ENCODE measurements at places on chromosomes 2 and 18. TPM values are rescaled to one million over a fixed set of nuclear protein-coding genes. Genes with fewer than 3 reads are reported as not detected.
A peak's percentile ranks its signal among the peaks of the same experiment; 100 is the strongest.

The ABHD3 gene
- total RNA-seq, result 6.7 TPM

The MARCHF4 gene
- total RNA-seq, result 1.8 TPM

The NEURL3 gene
- total RNA-seq, result not detected

The YWHAQ gene
- total RNA-seq, result 282 TPM

The TYW5 gene
- 7.2 TPM for total RNA-seq

The FOXI3 gene
- not detected for total RNA-seq

The POTEE gene
- total RNA-seq, result 0.14 TPM

DNA sequence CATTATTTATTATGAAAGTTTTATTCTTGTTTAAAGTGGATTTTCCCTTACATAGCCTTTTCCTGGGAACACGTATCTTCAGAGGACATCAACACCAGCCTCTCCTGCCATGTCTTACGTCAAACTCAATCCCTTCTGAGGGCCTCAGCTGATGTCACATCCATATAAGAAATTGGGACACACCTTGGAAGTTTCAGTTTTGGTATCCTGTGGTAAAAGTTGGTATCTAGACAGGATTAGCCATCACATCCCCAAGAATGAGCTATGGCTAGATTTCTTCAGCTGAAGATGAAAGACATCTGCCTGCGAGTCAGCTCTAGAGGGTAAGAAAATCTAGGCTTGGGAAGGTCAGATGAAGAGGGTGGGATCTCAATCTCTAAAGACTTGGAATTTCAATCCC is 75.8 kb upstream of the ZNF516 start:
- H3K27me3 ChIP-seq, result no peaks in the 10 kb centered on the region
- no peaks in the 10 kb centered on the region for H3K36me3 ChIP-seq
- no peak for DNase-seq
- H3K4me1 ChIP-seq, result no peaks in the 10 kb centered on the region
- no peak overlapping the region for H3K27ac ChIP-seq

GRCh38 chr2:10036095-10036884 is 7.1 kb upstream of the KLF11 start:
- peak; percentile 92 for DNase-seq
- H3K27ac ChIP-seq, result peak overlapping the region; percentile 70
- no peaks in the 10 kb centered on the region for H3K36me3 ChIP-seq
- H3K4me1 ChIP-seq, result peaks cover 55% of the 10 kb centered on the region

DNA sequence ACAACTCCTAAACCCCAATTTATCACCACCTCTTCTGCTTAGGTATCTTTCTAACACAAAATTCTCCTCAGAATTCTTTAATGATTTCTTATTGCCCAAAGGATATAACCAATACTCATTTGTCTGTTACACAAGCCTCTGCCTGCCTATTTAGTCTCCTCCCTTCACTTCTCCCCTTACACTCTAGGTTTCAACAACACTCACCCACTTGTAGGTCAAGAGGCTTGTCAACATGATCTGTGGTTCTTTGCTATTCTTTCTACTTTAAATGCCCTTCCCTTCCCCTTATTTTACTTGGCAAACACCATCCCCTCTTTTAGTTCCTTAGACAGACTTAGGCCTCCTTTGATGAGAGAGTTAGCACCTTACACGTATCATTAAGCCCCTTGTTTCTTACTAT is 69.0 kb upstream of the C2orf15 start:
- no peak overlapping the region for H3K27ac ChIP-seq
- no peaks in the 10 kb centered on the region for H3K36me3 ChIP-seq
- no peaks in the 10 kb centered on the region for H3K4me1 ChIP-seq
- DNase-seq, result no peak
- no peaks in the 10 kb centered on the region for H3K27me3 ChIP-seq

- DNase-seq, result no peak
- H3K4me1 ChIP-seq, result no peaks in the 10 kb centered on the region
- H3K36me3 ChIP-seq, result no peaks in the 10 kb centered on the region
- H3K27me3 ChIP-seq, result no peaks in the 10 kb centered on the region
- H3K27ac ChIP-seq, result no peak overlapping the region
Measured at GRCh38 chr2:80893711-80894110, 589.2 kb upstream of the LRRTM1 start.

GRCh38 chr2:233728723-233729301 is at the start of gene UGT1A3:
TSS of gene UGT1A3 (plus strand) at chr2:233729042. CDS start at chr2:233729127, 85 bp downstream.
- H3K36me3 ChIP-seq, result no peaks in the 10 kb centered on the region
- no peak within 1 kb of the TSS for H3K4me3 ChIP-seq
- no peak for DNase-seq
- no peaks in the 10 kb centered on the region for H3K27me3 ChIP-seq
- H3K27ac ChIP-seq, result no peak within 1 kb of the TSS

DNA sequence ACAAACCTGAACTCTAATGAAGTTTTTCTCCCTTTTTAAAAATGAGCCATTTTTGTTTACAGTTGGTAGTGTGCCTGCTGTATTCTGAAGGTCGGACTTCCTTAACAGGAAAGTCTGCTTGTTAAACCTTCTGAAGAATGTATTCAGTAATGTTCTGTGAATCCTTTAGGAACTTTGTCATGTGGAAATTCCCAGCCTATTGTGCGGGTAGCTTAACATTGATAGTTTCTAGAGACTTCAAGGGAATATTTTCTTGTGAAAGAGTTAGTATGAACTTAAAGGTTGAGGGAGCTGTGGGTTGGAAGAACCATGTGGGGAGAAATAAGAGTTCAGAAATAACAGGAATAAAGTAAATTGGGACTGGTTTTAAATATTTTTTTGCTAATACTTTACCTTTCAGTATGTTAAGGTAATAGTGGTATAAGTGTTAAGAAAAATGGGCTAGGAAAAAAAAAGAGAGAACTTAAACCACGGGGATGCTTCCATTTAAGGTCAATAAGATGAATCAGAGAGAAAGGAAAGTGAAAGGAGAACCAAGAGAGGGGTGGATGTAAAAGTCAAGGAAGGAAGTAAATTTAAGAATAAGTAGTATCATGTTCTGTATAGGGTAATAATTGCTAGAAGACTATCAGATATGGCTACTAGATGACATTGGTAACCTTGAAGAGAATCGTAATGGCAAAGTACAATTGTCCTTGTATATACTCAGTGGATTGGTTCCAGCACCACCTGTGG is 90.5 kb downstream of the PMS1 start:
- no peaks in the 10 kb centered on the region for H3K36me3 ChIP-seq
- DNase-seq, result no peak
- H3K4me3 ChIP-seq, result peak overlapping the region; percentile 41
- peaks cover 3% of the 10 kb centered on the region for H3K4me1 ChIP-seq
- no peaks in the 10 kb centered on the region for H3K27me3 ChIP-seq

- DNase-seq, result no peak
- H3K4me3 ChIP-seq, result no peak overlapping the region
- no peaks in the 10 kb centered on the region for H3K27me3 ChIP-seq
- no peaks in the 10 kb centered on the region for H3K36me3 ChIP-seq
Measured at GRCh38 chr18:9296233-9297006, 38.2 kb upstream of the TWSG1 start.

GRCh38 chr18:36162981-36163380 is 24.3 kb upstream of the MOCOS start:
- no peak for DNase-seq
- no peaks in the 10 kb centered on the region for H3K4me1 ChIP-seq
- no peaks in the 10 kb centered on the region for H3K27me3 ChIP-seq
- no peaks in the 10 kb centered on the region for H3K36me3 ChIP-seq

GRCh38 chr2:232839411-232840079 is 30.5 kb upstream of the SNORC start:
- peak; percentile 47 for DNase-seq
- H3K27me3 ChIP-seq, result no peaks in the 10 kb centered on the region
- peaks cover 7% of the 10 kb centered on the region for H3K4me1 ChIP-seq
- no peaks in the 10 kb centered on the region for H3K36me3 ChIP-seq
- no peak overlapping the region for H3K4me3 ChIP-seq
